Central memory CD8-positive, alpha-beta T cell (primary cell): ENCODE measurements at places on chromosomes 1 and 21.

DNA sequence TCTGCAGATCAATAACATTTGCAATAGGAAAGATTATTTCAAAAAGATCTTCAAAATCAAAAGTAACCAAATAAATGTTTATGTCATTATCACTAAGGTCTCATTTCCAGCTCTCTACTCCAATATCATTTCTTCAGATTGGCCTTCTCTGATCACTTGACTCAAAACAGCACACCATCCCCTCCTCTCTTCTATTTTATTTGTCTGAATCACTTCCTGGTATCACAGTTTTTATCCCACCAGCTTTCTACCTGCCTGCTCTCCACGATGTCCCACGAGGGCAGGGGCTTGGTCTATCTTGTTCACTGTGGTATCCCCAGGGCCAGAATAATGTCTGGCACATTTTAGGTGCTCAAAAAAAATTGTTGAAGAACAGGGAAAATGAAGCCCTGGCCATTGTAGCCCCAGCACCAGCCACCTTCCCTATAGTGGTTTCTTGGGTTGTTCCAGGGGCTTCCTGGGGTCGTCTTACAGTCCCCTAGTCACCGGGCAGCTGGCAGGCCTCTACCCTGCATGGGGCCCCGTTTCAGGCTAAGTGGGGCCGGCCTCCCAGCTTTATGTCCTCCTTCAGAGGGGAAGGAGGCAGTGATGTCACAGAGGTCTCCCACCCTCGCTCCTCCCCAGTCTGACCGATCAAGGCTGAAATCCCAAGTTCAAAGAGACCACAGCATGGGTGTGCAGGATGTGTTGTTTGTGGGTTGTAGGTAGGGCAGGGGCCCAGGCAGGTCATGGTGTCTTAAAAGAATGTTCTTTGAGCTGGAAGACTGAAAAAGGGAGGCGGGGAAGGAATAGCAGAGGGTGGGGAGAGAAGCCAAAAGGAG, 3.5 kb upstream of the PADI1 start:
- H3K4me1 ChIP-seq: peaks cover 14% of the 10 kb centered on the region
- no peaks in the 10 kb centered on the region for H3K36me3 ChIP-seq
- DNase-seq: no peak
- H3K4me3 ChIP-seq: no peak overlapping the region

DNA sequence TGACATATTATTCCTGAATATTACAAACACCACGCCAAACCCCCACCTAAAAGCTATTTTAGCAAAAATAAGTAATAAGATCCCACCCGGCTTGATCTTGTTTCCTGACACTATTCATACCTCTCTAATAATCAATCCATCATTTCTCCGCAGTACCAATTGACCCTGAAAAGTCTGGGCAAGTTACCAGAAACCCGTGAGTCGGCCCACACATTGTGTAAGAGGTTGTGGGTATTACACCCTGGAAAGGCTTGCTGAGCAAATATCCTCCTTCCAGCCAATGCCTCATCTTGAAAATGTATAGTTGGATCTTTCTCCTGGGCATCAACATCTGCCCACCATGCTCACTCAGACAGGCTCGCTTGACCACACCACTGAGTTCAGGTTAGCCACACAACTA, 451.0 kb downstream of the TTLL7 start:
- H3K27me3 ChIP-seq: no peaks in the 10 kb centered on the region
- no peak overlapping the region for H3K27ac ChIP-seq
- H3K4me3 ChIP-seq: no peak overlapping the region

GRCh38 chr1:23638188-23638619, 53.4 kb upstream of the RPL11 start:
- DNase-seq: no peak
- H3K4me1 ChIP-seq: peaks cover 20% of the 10 kb centered on the region

- no peak overlapping the region for H3K27ac ChIP-seq
- no peaks in the 10 kb centered on the region for H3K36me3 ChIP-seq
- peaks cover 16% of the 10 kb centered on the region for H3K27me3 ChIP-seq
Measured at GRCh38 chr1:210800756-210801155, 333.2 kb downstream of the KCNH1 start.

- H3K4me1 ChIP-seq: no peaks in the 10 kb centered on the region
- peaks cover 34% of the 10 kb centered on the region for H3K27me3 ChIP-seq
- no peak overlapping the region for H3K4me3 ChIP-seq
Measured at GRCh38 chr1:197285526-197286205, 17.6 kb downstream of the CRB1 start.

- no peak overlapping the region for H3K27ac ChIP-seq
- no peaks in the 10 kb centered on the region for H3K36me3 ChIP-seq
- DNase-seq: no peak
- peak overlapping the region; percentile 43 for H3K4me3 ChIP-seq
- peaks cover 10% of the 10 kb centered on the region for H3K4me1 ChIP-seq
- peaks cover 89% of the 10 kb centered on the region for H3K27me3 ChIP-seq
Measured at GRCh38 chr1:210250665-210250997, 18.0 kb downstream of the SERTAD4 start.

DNA sequence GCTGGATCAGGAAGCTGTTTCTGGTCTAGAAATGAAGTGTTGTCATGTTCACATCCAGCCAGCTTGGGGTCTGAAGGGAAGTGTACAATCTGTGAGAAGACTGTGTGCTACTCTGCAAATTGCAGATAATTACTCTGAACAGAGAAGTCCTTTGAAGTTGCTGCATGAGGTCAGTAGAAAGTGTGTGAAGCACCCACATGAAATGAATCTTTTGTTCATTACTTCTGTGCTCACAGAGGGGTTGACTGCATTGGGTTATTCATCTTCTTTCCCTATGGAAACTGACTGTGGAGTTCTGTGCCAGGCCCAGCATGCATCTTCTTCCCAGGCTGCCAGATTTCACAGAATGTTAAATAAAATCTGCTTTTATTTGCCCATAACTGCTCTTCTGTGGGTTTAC, 47.1 kb downstream of the CTH start:
- H3K36me3 ChIP-seq: no peaks in the 10 kb centered on the region
- H3K27ac ChIP-seq: no peak overlapping the region
- no peaks in the 10 kb centered on the region for H3K4me1 ChIP-seq
- DNase-seq: no peak

- no peak for DNase-seq
- H3K4me3 ChIP-seq: no peak overlapping the region
- no peaks in the 10 kb centered on the region for H3K36me3 ChIP-seq
- H3K4me1 ChIP-seq: no peaks in the 10 kb centered on the region
- H3K27me3 ChIP-seq: no peaks in the 10 kb centered on the region
- no peak overlapping the region for H3K27ac ChIP-seq
Measured at GRCh38 chr1:58220836-58221472, 325.6 kb downstream of the OMA1 start.

- peaks cover 58% of the 10 kb centered on the region for H3K27me3 ChIP-seq
- no peaks in the 10 kb centered on the region for H3K4me1 ChIP-seq
- no peak overlapping the region for H3K4me3 ChIP-seq
- H3K27ac ChIP-seq: no peak overlapping the region
- H3K36me3 ChIP-seq: no peaks in the 10 kb centered on the region
Measured at GRCh38 chr1:94063379-94063778, 57.6 kb downstream of the ABCA4 start.
